ENCODE measurements at places on chromosomes 1 and 21. TPM values are rescaled to one million over a fixed set of nuclear protein-coding genes. Genes with fewer than 3 reads are reported as not detected.

GRCh38 chr1:233672732-233673131 is 58.8 kb downstream of the KCNK1 start:
- DNase-seq, result no peak
- H3K36me3 ChIP-seq, result no peaks in the 10 kb centered on the region
- H3K4me1 ChIP-seq, result no peaks in the 10 kb centered on the region
- no peaks in the 10 kb centered on the region for H3K27me3 ChIP-seq

GRCh38 chr1:116911188-116911553 is 1.5 kb downstream of the PTGFRN start:
- no peak overlapping the region for H3K27ac ChIP-seq
- no peak for DNase-seq
- no peaks in the 10 kb centered on the region for H3K36me3 ChIP-seq
- no peaks in the 10 kb centered on the region for H3K27me3 ChIP-seq

DNA sequence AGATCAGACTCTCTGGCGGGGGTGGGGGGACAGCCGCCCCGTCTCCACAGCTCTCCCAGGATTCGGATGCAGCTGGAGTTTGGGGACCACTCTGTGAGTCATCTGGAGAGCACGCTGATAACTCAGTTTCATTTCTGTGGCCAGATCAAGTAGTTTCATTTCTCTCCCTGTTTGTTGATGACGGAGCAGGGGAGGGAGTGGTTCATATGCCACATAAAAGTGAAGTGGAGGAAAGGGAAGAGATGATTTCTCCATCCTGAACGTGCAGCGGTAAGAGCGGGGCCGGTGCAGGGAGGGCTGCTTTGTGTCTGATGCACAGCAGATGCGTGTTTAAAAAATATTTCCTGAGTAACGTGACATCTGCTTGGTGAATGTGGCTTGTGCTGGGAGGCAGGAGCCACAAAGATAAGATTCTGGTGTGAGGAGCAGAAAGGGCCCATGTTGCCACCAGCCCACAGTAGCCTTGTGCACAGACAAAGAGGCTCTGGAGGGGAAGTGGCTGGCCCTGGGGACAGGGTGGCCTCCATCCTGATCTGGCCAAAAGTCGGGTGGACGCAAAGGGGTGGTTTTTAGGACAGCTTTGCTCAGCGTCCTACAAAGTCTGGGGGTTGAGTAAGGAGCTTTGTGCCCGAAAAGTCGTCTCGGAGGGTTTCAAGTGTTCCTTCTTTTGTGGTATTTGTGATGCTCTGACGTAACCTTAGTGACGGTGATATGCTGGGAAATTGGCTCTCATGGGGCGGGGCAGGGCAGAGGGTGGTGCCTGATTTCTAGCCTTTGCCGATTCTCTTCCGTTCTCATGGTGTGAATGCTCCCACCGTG is at the start of gene MX2:
TSS of gene MX2 (plus strand) at position 242 of the 819 bp plus-strand sequence. CDS start 14,880 bp downstream, outside the sequence.
- peak within 1 kb of the TSS; percentile 46 for H3K4me3 ChIP-seq
- peaks cover 31% of the 10 kb centered on the region for H3K4me1 ChIP-seq
- H3K27me3 ChIP-seq, result no peaks in the 10 kb centered on the region
- no peaks in the 10 kb centered on the region for H3K36me3 ChIP-seq
- peak within 1 kb of the TSS; percentile 90 for H3K27ac ChIP-seq

DNA sequence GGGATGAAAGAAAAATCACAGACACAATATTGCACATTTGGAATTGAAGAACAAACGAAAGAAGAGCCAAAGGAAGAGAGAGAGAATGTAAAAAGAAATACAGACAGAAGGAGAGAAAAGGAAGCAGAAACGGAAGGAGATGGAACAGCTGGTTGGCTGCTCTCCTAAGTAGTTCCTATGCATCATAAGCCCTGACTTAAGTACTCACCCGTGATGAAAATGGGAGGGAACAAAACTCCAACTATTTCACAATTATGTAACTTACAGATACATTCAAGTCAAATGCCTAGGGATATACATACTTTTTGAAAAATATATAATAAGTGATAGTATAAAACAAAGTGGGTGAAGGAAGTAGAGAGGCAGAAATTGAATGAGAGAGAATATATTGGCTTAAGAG is 88.5 kb downstream of the TTLL7 start:
- H3K27ac ChIP-seq, result no peak overlapping the region
- DNase-seq, result no peak
- no peaks in the 10 kb centered on the region for H3K36me3 ChIP-seq
- H3K27me3 ChIP-seq, result no peaks in the 10 kb centered on the region
- H3K4me1 ChIP-seq, result no peaks in the 10 kb centered on the region

DNA sequence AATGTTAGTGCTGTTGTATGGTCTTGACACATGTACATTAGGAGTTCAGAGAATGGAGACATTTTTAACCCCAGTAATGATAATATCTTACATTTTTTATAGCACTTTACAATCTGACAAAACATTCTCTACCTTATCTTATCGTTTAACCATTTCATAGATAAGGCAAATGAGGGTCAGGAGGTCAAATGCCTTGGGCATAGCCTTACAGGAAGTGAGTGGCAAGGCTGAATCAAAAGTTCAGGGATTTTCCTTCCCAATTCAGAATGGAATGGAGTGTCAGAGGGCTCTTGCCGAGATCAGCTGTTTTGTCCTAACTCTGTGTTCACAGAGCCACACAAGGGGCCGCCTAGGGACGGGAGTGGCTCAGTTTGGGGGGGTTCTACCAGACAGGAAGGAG is 57.6 kb upstream of the AK4 start:
- H3K27me3 ChIP-seq, result no peaks in the 10 kb centered on the region
- no peak overlapping the region for H3K27ac ChIP-seq
- no peak overlapping the region for H3K4me3 ChIP-seq
- DNase-seq, result no peak
- no peaks in the 10 kb centered on the region for H3K36me3 ChIP-seq
- no peaks in the 10 kb centered on the region for H3K4me1 ChIP-seq

GRCh38 chr1:22064751-22065402 is 12.4 kb downstream of the CDC42 start:
- no peaks in the 10 kb centered on the region for H3K27me3 ChIP-seq
- H3K4me3 ChIP-seq, result no peak overlapping the region
- no peak for DNase-seq
- no peaks in the 10 kb centered on the region for H3K36me3 ChIP-seq
- no peak overlapping the region for H3K27ac ChIP-seq
- H3K4me1 ChIP-seq, result peaks cover 89% of the 10 kb centered on the region

DNA sequence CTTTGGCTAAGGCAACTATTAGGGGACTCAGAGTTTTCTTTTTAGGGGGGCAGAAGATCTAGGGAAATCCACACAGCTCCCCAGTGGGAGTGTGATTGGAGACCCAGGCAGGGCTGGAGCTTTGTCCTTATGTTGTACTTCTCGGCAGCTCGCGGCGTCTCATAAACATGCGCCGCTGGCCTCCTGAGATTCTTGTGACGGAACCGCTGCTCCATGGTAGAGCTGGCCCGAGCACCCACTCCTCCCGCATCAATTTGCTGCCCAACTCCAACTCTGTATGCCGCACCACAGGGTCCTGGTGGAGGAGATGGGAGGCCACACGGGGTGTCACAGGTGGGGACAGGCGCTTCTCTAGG is 143.9 kb downstream of the GALNT2 start:
- no peaks in the 10 kb centered on the region for H3K27me3 ChIP-seq
- DNase-seq, result no peak
- H3K27ac ChIP-seq, result peak overlapping the region; percentile 67
- H3K36me3 ChIP-seq, result no peaks in the 10 kb centered on the region

VWA5B1 gene
- not detected for total RNA-seq

- H3K27ac ChIP-seq, result peak overlapping the region; percentile 77
- H3K4me1 ChIP-seq, result peaks cover 26% of the 10 kb centered on the region
- H3K36me3 ChIP-seq, result no peaks in the 10 kb centered on the region
These were observed 50.7 kb downstream of the ALG14 start for GRCh38 chr1:95021805-95022643.

ESPN gene
- 27.2 TPM for total RNA-seq

DNA sequence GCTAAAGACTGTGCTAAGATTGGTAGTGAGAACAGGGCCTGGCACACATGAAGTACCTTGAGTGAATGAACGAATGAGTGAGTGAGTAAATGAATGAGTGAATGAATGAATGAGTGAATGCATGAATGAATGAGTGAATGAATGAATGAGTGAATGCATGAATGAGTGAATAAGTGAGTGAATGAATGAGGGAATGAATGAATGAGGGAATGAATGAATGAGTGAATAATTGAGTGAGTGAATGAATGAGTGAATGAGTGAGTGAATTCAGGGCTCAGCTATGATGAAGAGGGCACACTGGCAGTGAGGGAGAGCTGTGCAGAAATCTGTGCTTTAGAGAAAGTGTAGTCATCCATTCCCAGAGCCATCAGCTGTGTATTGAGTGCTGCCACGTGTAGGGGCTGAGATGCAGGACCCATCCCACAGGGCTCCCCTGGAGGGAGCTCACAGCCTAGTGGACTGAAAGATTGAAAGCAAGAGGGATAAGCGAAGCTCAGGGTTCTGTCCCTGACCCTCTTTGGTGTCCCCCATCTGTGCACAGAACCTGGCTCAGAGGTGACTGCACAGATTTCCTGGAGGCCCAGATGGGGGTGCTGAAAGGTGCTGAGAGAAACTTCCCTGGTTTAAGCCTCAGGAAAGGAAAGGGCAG is 217.9 kb upstream of the VAMP3 start:
- no peaks in the 10 kb centered on the region for H3K27me3 ChIP-seq
- H3K36me3 ChIP-seq, result no peaks in the 10 kb centered on the region
- peaks cover 28% of the 10 kb centered on the region for H3K4me1 ChIP-seq
- no peak overlapping the region for H3K27ac ChIP-seq
- no peak for DNase-seq

All from upper lobe of left lung (tissue), 6 donors.